Small intestine (tissue), 16 donors: ENCODE measurements at places on chromosomes 7 and 10. TPM values are rescaled to one million over a fixed set of nuclear protein-coding genes. Genes with fewer than 3 reads are reported as not detected.
A peak's percentile ranks its signal among the peaks of the same experiment; 100 is the strongest.

DNA sequence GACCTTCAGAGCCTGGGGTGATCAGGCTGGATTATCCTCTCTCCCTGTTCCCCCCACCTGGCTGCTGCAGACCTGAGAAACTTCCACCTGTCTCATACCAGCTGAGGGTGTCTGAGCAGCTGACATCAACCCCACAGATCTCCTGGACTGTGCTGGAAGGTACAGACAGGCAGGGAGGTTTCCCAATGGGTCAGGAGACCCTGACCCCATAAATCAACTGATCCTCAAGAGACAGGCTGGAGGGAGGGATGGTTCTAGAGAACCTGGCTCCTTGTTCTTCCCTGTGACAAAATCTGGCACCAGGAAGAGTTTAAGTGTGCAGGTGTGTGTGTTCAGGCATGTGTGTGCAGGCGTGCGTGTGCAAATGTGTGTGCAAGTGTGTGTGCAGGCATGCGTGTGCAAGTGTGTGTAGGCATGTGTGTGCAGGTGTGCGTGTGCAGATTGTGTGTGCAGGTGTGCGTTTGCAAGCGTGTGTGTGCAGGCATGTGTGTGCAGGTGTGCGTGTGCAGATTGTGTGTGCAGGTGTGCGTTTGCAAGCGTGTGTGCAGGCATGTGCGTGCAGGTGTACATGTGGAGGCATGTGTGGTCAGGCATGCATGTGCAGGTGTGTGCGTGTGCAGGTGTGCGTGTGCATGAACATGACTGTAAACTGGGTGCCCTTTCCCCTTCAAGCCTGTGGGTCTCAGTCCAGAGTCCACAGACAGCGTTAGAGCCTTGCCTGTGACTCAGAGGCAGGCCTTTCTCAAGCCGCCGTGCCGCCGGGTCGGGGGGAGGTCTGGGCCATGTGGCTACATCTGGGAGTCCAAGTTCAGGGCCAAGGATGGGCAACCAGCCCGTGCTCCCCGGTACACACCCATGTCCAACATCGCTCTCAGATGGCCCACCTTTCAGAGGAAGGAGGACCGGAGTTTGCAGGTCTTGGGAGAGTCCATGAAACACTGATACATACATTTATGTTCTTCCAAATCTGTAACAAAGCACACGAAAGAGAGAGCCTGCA lies 50.1 kb upstream of the ELN start:
- peak overlapping the region; percentile 83 for H3K27ac ChIP-seq
- no peak overlapping the region for H3K4me3 ChIP-seq
- no peaks in the 10 kb centered on the region for H3K36me3 ChIP-seq
- peaks cover 25% of the 10 kb centered on the region for H3K4me1 ChIP-seq

DNA sequence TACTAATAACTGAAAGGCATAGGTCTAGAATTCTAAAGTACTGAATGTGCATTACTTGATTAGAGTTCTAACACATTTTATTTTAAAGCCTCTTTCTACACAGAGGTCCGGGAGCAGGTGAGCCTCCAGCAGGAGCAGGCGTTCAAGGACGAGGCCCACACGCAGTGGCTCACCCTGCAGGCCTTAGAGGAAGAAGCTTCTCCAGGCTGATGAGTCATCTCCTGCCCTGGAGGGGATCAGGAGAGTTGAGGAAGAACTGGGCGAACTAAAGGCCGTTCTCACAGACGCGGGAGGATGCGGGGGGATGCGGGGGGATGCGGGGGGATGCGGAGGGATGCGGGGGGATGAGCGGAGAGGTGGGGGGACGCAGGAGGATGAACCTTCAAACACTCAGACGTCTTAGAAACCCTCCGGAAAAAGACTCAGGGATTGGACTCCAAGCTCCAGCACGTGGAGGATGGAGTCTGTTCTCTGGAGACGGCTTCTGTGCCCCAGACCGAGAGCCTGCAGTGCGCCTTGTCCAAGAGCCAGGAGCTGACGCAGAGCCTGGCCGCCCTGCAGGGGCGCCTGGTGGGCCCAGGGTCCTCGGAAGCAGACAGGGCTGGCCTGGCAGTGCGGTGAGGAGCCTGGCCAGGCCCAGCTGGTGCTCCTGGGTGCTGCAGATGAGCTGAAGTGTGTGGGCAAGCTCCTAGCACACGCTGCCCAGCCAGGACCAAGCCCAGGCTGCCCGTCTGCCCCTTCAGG lies 433.7 kb upstream of the TPK1 start:
- H3K4me3 ChIP-seq = no peak overlapping the region
- no peak for DNase-seq
- H3K27ac ChIP-seq = no peak overlapping the region
- H3K36me3 ChIP-seq = no peaks in the 10 kb centered on the region

GRCh38 chr7:114924038-114924712 lies 2.3 kb downstream of the MDFIC start:
- DNase-seq = peak; percentile 12
- H3K4me3 ChIP-seq = no peak overlapping the region
- H3K27ac ChIP-seq = no peak overlapping the region
- no peaks in the 10 kb centered on the region for H3K36me3 ChIP-seq
- no peaks in the 10 kb centered on the region for H3K4me1 ChIP-seq

- H3K27ac ChIP-seq = no peak overlapping the region
- H3K27me3 ChIP-seq = no peaks in the 10 kb centered on the region
These were observed 902.3 kb downstream of the GRID1 start for GRCh38 chr10:85464336-85464735.

DNA sequence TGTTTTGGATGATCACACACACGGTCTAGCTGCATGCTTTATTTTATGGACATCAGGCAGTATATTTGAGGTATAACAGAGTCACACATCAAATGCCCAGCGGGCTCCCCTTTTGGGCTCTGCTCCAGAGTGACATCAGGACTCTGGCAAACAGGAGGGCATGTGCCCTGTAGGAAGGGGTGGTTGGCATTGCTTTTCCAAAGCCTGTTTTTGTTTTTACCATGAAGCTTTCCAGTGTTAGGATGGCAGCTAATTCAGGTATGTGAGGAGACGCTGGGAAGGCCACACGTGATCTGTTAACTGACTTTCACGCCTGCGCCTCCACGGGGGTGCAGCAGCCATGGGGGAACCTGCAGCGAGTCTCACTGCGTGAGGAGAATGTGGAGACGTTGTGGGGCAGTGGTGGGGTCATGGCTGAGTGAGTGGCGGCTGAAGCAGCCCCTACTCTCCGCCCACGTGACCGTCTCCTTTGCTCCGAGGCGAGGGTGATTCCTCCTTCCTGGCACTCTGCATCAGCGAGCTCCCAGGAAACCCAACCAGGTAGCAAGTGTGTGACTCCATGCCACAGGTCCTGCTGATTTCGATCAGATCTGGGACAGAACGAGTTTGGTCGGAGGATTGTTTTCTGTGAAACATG lies 117.7 kb downstream of the ANKRD61 start:
- no peak overlapping the region for H3K27ac ChIP-seq
- no peaks in the 10 kb centered on the region for H3K4me1 ChIP-seq
- H3K36me3 ChIP-seq = peaks cover 28% of the 10 kb centered on the region
- H3K4me3 ChIP-seq = no peak overlapping the region
- H3K27me3 ChIP-seq = no peaks in the 10 kb centered on the region

DNA sequence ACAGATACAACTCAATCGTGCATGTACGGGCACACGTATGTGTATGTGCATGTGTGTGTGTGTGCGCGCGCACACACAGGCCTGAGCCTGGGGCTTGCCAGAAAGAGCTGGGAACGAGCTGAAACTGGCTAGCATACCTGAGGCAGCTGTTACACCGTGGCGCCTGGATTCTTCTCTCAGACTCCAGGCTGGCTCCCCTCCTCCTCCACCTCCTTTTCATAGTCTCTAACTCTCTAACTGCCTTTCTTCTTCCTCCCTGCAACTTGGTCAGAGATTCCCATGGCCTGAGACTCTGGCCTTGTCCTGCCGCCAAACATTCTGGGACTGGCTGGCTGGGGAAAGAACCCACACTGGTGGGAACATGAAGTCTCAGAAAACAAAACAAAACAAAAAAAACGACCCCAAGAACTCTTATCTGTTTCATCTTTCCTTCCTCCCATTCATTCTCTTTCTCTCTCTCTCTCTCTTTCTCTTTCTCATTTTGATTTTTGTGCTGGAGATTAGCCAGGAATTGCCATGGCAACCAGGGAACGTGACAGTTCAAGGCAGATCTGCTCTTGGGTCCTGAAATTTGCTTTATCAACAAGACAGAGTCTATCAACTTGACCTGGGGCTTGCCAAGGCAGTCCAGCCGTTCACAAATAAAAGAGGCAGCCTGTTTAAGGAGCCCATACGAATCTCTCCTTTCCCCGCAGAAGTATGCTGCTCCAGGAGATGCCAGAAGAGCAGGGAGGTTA lies 76.8 kb upstream of the SEM1 start:
- H3K4me1 ChIP-seq = no peaks in the 10 kb centered on the region
- DNase-seq = no peak
- H3K4me3 ChIP-seq = no peak overlapping the region
- no peaks in the 10 kb centered on the region for H3K27me3 ChIP-seq

DNA sequence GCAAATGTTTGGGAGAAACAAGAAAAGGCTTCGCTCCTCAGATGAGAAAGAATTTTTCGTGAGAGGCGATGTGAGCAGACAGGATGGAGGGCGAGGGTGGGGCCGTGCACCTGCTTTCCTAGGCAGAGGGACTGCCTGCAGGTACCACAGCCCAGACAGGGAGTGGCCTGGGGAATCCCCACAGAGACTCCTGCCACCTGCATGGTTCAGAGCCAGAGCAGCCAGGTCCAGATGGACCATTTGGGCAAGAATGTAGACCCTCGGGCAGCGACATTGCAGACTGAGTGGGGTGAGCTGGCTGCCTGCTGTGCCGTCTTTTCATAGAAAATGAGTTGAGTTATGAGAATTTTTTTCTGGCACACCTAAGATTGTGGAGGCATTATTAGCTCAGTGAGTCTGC lies 216.8 kb downstream of the SNX10 start:
- no peaks in the 10 kb centered on the region for H3K4me1 ChIP-seq
- no peak overlapping the region for H3K4me3 ChIP-seq
- H3K27me3 ChIP-seq = peaks cover 2% of the 10 kb centered on the region
- H3K27ac ChIP-seq = no peak overlapping the region
- no peaks in the 10 kb centered on the region for H3K36me3 ChIP-seq

DNA sequence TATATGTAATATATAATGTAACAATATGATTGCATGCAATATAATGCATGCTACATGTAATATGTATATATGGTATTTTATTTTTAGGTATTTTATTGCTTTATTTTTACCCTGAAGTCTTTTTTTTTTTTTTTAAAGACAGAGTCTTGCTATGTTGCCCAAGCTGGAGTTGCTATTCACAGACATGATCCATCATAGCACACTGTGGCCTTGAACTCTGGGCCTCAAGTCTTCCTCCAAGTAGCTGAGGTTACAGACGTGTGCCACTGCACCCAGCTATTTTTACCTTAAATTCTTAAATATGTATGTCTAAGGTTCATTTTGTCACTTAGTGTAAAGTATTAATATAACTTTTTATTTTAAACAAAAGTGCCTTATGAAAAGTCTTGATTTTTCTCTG lies 47.1 kb downstream of the MKLN1 start:
- peaks cover 8% of the 10 kb centered on the region for H3K36me3 ChIP-seq
- H3K4me3 ChIP-seq = no peak overlapping the region
- no peak for DNase-seq
- no peak overlapping the region for H3K27ac ChIP-seq
- peaks cover 5% of the 10 kb centered on the region for H3K4me1 ChIP-seq

GRCh38 chr10:69904533-69904932 lies 102.8 kb downstream of the COL13A1 start:
- peaks cover 53% of the 10 kb centered on the region for H3K4me1 ChIP-seq
- H3K36me3 ChIP-seq = no peaks in the 10 kb centered on the region
- H3K27ac ChIP-seq = no peak overlapping the region
- no peaks in the 10 kb centered on the region for H3K27me3 ChIP-seq
- H3K4me3 ChIP-seq = no peak overlapping the region

DNA sequence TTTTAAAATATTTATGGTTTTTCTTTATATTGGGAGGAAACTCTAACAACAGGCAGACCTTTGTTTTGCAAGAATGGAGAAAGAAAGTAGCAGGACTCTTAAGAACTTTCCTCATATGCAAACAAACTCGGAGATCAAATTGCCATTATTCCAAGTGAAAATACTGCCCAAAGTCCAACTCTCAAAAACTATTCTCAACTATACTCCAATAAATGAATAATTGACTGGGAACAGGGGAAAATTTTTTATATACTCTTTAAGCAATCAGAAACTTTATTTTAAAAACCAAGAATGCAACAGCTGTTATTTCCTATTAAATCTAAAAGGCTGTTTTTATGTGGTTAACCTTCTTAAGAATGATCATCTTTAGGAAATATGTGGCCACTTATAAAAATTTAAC lies 101.9 kb downstream of the COL28A1 start:
- no peak for DNase-seq
- peaks cover 3% of the 10 kb centered on the region for H3K4me1 ChIP-seq
- H3K4me3 ChIP-seq = no peak overlapping the region
- no peaks in the 10 kb centered on the region for H3K27me3 ChIP-seq
- no peaks in the 10 kb centered on the region for H3K36me3 ChIP-seq

The AKR1C4 gene
- 2.0 TPM for polyA plus RNA-seq

DNA sequence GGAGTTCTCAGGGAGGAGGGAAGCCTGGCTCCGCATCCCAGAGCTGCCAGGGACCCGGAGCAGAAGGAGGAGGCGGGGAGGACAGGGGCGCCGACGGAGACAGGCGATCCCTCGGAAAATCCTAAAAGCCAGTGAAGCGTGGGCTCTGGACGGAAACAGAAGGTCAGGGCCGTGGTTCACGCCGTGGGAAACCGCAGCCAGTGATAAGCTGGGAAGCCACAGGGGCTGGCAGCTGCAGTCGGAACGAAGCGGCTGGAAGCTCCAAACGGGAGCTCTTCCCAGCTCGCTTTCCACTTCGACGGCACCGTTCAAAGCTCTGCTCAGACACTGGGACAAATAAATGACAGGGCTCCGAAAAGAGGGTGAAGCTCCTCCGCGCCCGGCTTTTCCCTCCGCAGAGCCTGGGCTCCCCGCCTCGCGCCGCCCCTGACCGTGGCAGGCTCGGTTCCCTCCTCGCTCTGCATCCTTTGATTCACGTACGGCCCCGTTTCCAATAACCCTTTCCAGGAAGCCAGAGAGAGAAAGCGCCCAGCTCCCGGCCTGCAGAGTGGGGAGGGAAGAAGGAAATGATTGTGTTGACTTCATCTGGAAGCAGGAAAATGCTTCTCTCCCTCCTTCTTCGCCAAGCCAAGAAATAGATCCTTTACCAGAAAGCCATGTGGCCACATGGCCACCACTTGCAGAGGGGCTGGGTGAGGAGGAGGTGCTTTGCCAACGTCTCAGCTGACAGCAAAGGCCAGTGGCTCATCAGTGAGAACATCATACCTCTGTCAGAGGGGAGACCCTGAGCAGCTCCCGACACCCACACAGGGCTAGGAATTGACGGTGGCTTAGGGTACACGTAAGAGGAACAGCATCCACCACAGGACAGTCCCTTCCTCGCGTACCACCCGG lies 57.4 kb downstream of the ADRB1 start:
- no peaks in the 10 kb centered on the region for H3K36me3 ChIP-seq
- no peaks in the 10 kb centered on the region for H3K4me1 ChIP-seq

- H3K27me3 ChIP-seq = no peaks in the 10 kb centered on the region
- no peaks in the 10 kb centered on the region for H3K36me3 ChIP-seq
- DNase-seq = no peak
These were observed 479.9 kb upstream of the FOXK1 start for GRCh38 chr7:4202154-4202736.

GRCh38 chr10:110730345-110731050 lies 86.4 kb downstream of the RBM20 start:
- no peaks in the 10 kb centered on the region for H3K36me3 ChIP-seq
- no peaks in the 10 kb centered on the region for H3K4me1 ChIP-seq
- DNase-seq = no peak

The IPMK gene
- polyA plus RNA-seq = 10.5 TPM
